Renal cortex interstitium (tissue), 15 donors: ENCODE measurements at places on chromosomes 6 and 20. TPM values are rescaled to one million over a fixed set of nuclear protein-coding genes. Genes with fewer than 3 reads are reported as not detected.

DNA sequence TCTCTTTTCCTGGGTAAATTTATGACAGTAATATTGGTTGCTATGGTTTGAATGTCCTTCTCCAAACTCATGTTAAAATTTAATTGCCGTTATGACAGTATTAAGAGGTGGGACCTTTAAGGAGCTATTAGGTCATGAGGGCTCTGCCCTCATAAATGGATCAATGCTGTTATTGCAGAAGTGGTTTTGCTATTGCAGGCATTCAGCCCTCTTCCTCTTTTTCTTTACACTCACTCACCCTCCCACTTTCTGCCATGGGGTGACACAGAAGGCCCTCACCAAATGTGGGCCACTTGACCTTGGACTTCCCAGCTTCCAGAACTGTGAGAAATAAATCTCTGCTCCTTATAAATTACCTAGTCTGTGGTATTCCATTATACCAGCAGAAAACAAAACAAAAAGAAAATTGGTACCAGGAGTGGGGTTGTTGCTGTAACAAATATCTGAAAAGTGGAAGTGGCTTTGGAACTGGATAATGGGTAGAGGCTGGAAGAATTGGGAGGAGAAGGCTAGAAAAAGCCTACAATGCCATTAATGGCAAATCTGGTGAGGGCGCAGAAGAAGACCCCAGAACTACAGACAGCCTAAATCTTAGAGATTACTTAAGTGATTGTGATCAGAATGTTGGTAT lies 24.8 kb upstream of the IGF2R start:
- no peak for DNase-seq

Gene MICA
- 10.9 TPM for polyA plus RNA-seq

DNA sequence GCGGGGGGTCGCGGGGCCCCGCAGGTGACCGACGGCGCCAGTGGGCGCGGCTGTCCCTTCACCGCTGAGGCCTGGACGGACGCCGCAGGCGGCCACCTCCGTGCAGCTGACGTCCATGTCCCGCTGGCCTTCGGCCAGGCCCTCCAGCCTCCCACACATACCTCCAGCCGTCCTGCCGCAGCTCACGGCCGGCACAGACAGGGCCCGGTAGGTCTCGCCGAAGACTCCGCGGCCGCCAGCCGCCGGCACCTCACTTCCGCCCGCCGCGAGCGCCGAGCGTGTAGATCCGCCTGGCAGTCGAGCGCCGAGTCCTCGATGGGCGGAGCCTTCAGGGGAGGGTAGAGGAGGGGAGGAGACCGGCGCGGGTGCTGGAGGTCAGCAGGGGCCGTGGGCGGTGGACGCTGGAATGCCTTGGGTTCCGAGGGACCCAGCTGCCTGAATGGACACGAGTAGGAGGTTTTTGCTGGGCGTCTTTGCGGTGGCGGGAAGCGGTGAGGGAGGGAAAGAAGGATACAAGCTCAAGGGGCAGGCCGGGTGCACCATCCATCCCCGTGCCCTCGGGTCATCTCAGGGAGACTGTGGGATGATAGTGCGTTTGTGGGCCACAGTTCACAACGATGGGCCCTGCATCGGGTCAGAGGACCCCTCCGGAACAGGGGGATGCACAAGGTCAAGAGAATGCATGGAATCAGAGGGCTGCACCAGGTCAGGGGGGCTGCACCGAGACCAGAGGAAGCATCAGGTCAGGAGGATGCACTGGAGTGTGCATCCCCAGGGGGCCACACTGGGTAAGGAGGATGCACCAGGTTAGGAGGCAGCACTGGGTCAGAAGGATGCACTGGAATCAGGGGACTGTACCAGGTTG lies at the start of gene EXOC2:
Gene EXOC2 (minus strand): TSS at position 282 of the 865 bp plus-strand sequence. CDS start 55,321 bp downstream, outside the sequence.
- peak; percentile 81 for DNase-seq

Gene HSPA1L
- polyA plus RNA-seq: 3.3 TPM

- DNase-seq: no peak
Observed at GRCh38 chr6:2247664-2248063, 2.3 kb upstream of the GMDS start.
